ENCODE measurements at places on chromosomes 11 and 22.
A peak's percentile ranks its signal among the peaks of the same experiment; 100 is the strongest.

DNA sequence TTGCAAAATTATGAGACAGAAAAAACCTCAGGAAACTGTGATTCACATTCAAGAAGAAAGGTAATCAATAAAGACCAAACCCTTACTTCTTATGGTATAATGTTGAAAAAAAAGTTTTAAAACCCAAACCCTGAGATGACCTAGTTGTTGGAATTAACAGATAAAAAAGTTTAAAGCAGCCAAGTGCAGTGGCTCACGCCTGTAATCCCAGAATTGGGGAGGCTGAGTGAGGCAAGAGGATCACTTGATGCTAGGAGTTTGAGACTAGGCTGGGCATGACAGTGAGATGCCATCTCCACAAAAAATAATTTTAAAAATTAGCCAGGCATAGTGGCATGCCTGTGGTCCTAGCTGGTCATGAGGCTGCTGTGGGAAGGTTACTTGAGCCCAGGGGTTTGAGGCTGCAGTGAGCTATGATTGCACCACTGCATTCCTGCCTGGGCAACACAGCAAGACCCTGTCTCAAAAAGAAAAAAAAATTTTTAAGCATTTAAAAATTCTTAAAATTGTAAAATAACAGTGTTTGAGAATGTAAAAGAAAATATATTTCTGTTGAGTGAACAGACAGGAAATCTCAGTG is 85.1 kb downstream of the EFCAB6 start:
- DNase-seq = no peak

GRCh38 chr22:48511781-48512327 is 1315.8 kb downstream of the BRD1 start:
- no peak for DNase-seq

GRCh38 chr22:23154461-23154860 is 9.2 kb downstream of the RAB36 start:
- DNase-seq = no peak

DNA sequence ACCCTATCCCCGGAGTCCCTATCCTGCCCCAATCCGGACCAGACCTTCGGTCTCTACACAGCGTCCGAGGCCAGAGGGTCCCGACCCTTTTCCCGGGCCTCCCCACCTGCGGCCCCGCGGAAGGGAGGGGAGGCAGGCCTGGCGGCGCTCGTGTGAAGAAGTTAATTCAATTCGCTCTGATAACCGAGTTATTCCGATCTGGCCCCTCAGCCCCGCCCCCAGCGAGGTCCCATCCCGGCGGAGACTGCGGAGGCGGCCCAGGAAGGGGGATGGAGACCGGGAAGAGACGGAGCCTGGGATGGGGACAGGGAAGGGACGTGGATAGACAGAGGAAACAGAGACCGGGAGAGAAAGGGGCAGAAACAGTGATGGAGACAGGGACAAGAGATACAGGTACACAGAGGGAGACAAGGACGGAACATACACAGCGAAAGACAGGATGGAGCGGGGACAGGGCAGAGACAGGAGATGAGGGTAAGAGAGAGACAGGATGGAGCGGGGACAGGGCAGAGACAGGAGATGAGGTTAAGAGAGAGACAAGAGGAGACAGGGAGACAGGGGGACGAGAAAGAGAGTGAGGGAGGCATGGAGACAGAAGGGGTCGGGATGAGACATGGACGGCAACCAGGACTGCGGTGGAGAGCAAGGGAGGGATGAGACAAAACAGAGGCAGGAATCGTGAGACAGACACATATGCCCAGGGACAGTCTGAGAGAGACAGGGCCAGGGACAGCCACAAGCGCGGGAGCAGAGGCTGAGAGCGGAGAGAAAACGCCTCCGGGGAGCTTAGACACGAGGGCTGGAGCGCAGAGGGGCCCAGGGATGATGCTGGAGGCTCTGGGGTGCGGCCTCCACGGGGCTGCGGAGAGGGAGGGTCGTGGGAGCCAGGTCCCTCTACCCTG is 636 bp upstream of the PHOX2A start:
- no peak for DNase-seq

- peak; percentile 99 for DNase-seq
Observed at GRCh38 chr11:89381094-89381493, 110.1 kb downstream of the NOX4 start.

DNA sequence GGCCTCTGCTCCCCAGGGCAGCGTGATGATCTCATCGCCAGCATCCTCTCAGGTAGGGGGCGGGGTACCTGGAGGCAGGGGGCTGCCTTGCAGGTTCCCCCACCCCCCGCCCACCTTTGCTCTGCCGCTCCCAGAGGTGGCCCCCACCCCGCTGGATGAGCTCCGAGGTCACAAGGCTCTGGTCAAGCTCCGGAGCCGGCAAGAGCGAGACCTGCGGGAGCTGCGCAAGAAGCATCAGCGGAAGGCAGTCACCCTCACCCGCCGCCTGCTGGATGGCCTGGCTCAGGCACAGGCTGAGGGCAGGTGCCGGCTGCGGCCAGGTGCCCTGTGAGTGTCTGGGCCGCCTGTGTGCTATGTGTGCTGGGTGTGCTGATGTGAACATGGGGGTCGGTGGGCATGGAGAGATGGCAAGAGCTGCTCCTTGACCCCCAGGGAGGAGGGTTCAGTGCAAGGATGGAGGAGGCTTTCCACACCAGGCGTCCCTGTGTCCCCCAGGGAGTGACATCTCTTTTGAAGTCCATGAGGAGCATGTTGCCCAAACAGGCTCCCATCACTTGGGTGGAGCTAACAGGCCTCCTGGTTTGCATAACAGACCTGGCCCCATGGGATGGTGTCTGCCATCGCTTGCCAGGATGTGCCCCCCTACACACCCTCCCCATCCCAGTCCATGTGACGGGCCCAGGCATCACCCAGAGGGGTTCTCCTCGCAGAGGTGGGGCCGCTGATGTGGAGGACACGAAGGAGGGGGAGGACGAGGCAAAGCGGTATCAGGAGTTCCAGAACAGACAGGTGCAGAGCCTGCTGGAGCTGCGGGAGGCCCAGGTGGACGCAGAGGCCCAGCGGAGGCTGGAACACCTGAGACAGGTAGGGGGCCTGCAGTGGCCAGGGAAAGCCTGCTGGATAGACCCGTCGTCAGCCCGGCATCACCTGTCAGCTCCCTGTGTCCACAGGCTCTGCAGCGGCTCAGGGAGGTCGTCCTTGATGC is 14.1 kb downstream of the PLCB3 start:
- no peak for DNase-seq

- DNase-seq = no peak
Observed at GRCh38 chr22:38481162-38481870, 13.4 kb downstream of the KDELR3 start.
